SK-N-DZ (cell line): ENCODE measurements at places on chromosomes 12 and 14.

DNA sequence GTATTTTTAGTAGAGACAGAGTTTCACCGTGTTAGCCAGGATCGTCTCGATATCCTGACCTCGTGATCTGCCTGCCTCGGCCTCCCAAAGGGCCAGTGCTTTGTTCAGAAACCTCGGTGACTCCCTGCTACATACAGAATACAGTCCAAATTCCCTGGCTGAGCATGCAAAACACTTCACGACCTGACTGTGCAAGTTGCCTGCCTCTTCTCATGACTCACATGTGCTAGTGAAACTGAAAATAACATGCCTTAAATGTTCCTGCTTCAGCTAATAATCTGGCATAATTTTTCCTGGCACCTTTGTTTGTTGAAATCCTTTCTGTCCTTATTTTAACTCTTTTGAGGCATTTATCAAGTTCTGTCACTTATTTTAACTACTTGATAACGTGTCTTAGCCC lies 8.2 kb downstream of the DMAC2L start:
- no peak for DNase-seq

DNA sequence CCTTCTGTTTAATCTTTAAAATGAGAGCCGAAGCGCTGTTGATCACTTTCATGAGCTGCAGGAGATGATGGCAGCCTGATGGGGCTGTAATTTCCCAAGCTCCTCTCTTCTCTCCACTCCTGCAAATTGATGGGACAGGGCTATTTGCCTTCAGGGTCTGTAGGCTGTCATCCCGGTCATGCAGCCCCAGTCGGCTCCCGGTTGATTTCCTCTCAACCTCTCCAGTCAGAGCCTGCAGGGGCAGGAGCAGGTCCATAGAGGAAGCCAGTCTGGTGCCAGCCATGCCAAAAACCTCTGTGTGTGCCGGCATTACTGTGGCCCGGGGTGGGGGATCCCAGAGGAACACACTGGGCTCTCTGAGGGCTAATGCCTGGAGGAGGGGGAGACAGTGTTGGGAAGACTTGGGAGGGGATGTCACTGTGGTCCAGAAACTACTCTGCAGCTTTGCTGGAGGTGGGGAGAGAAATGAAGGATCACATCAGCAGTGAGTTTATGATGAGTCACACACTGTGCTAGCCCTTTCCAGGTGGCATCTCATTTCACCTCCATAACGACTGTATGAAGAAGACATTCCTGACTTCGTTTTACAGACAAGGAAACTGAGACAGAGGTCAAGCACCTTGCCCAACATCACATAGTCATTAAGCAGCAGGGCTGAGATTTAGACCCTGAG lies 46.5 kb upstream of the PRIMA1 start:
- DNase-seq = no peak

DNA sequence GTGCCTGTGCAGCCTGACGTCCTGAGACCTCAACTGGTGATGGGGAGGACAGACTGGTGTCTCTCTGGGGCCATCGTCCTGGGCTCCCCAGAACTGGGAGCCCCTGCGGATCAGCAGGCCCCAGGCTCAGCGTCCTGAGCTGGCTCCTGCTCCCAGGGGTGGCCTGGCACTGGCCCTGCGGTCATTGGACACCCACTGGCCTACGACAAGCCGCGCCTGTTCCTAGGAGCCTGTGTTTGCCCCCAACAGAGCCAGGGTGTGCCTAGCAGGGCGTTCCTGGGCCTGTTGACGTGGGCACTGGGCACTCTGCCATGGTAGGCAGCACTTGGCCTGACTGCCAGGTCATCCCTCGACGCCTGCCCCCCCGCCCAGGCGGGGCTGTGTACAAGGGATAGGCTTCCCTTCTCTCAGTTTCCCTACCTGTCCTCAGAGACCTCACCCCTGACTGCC lies 8.4 kb downstream of the ADSS1 start:
- no peak for DNase-seq

DNA sequence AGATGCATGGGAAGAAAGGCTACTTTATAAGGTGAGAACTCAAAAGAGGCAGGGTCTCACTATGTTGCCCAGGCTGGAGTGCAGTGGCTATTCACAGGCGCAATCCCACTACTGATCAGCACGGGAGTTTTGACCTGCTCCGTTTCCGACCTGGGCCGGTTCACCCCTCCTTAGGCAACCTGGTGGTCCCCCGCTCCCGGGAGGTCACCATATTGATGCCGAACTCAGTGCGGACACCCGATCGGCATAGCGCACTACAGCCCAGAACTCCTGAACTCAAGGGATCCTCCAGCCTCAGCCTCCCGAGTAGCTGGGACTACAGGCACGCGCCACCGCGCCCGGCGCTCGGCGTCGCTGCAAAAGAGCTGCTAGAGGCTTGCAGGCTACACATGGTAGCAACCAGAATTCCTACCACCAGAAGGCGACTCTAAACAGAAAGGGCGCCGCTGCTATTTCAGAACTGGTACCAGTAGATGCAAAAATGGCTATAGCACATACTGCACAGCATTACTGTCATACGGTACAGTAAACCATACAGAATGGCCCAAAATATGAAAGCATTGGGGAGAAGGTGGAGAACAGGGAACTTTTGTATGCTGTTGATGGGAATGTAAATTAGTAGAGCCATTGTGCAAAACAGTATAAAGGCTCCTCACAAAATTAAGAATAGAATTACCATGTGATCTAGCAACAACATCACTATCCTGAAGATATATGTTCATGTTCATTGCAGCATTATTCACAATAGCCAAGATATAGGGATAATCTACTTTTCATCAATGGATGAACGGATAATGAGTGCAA lies 1.2 kb upstream of the NEMF start:
- DNase-seq = peak; percentile 76

- DNase-seq = no peak
These were observed 29.4 kb downstream of the RPGRIP1 start for GRCh38 chr14:21309238-21309636.

- no peak for DNase-seq
These were observed 379.9 kb downstream of the AEBP2 start for GRCh38 chr12:19819231-19819630.

DNA sequence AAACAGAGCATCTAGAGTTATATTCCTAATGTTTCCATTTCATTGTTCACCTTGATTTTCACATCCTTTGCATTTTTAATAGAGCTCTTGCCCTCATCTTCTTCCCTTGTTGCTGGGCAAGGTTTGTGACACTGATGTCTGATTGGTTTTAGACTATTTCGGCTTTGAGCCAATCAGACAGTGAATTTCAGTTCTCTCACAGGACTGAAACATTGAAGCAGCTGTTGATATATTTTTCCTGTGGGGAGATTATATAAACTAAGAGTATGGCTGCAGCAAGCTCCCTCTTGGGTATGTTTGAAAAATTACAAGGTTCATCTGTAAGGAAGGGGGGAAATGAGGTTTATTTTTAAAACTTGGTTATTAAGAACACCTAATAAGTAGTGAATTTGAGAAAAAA lies 51.2 kb downstream of the ATF7IP start:
- peak; percentile 88 for DNase-seq

DNA sequence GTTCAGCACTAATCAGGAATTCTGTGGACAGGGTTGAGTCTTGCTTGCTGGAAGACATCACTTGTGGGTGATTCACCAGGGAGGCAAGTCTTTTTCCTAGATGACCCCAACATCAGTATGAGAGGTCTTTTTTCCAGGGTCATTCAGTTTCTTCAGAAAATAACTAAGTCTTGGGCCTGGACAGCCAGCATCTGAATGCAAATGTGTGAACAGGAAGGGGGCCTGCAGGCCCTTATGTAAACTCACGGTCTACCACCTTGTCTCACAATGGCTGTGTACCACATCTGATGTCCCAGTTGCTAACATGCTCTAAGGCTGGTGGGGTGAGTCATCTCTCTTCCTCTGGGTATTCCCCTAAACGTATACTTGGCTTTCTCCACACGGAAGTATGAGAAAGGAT lies 79.2 kb downstream of the HECTD4 start:
- DNase-seq = no peak

GRCh38 chr12:127241072-127241817 lies 1025.7 kb upstream of the TMEM132C start:
- DNase-seq = no peak

- DNase-seq = no peak
These were observed 5.1 kb downstream of the LHX5 start for GRCh38 chr12:113466454-113467141.

- no peak for DNase-seq
These were observed 103.0 kb downstream of the VCPKMT start for GRCh38 chr14:50013198-50013918.

DNA sequence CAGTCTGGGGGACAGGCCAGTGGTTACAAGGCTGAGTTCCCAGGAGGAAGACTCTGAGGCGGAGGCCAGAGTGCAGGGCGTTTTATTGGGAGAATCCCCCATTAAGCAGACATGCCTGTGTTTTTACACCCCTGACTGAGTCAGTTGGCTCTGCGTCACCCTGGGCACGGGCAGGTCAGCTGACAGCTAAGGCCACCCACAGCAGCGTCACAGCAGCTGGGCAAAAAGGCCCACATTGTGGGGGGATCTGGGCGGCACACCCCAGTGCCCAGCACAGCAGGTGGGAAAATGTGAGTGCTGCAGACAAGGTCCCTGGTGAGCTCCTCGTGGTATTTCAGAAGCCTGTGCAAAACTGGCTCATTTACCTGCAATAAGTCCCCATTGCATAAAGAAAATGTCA lies 184.7 kb downstream of the AACS start:
- no peak for DNase-seq

DNA sequence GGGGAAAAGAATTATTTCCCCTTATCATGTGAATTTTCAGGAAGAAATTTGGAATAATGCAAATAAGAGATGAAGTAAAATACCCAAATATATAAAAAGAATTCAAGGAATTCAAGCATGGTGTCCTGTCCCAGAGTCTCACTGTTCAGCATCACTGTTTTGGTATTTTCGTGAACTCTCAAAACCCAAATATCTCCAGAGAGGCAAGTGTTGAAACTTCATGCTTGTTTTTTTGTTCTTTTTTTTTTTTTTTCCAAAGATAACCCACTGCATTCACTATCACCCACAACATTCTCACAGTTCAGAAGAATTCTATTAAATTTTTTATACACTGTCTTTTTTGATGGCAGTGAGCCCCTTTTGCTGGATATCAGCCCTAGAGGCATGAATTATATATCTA lies 354.9 kb downstream of the DIO2 start:
- DNase-seq = no peak

GRCh38 chr12:78403681-78404080 lies 460.9 kb upstream of the SYT1 start:
- DNase-seq = peak; percentile 60

GRCh38 chr12:65961190-65962035 lies 137.1 kb downstream of the HMGA2 start:
- no peak for DNase-seq

- peak; percentile 40 for DNase-seq
These were observed 15.8 kb downstream of the WNT5B start for GRCh38 chr12:1644534-1645438.

GRCh38 chr12:116673681-116674111 lies 64.2 kb downstream of the SPRING1 start:
- no peak for DNase-seq

DNA sequence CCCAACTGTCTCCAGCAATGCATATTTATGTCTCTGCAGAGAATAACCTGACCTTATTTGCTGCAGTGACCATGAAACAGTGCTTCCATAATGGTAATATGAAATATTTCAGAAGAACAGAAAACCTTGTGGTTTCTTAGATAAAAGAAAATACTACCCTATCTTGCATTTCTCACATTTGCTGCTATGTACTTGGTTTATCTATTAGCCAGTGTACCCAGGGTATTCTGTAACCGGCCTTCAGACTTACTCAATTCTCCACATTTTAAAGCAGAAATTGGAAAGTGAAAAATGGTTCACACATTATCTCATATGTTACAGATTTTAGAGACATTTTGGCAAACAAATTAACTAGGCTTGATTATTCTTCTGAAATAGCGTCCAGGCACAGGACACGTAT lies 57.9 kb upstream of the CCDC91 start:
- DNase-seq = no peak

DNA sequence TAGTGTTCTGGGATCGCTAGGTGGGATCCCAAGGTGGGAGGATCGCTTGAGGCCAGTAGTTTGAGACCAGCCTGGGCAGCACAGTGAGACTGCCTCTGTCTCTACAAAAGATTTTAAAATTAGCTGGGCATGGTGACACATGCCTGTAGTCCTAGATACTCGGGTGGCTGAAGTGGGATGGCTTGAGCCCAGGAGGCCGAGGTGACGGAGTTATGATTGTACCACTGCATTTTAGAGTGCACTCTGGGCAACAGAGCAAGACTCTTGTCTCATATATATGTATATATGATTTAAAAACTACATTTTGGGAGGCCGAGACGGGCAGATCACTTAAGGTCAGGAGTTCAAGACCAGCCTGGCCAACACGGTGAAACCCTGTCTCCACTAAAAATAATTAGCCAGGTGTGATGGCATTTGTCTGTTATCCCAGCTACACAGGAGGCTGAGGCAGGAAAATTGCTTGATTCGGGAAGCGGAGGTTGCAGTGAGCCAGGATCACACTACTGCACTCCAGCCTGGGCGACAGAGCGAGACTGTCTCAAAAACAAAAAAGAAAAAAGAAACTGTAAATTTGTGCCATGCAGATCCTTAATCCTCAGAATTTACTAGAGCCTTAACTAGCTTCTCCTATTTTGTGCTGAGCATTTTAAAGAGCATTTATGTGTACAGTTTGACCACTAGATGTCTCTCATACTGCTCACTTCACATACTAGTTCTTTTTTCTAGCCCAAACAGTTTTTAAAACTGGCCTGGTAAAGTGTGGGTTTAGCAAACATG lies 114.8 kb downstream of the MON2 start:
- peak; percentile 30 for DNase-seq

DNA sequence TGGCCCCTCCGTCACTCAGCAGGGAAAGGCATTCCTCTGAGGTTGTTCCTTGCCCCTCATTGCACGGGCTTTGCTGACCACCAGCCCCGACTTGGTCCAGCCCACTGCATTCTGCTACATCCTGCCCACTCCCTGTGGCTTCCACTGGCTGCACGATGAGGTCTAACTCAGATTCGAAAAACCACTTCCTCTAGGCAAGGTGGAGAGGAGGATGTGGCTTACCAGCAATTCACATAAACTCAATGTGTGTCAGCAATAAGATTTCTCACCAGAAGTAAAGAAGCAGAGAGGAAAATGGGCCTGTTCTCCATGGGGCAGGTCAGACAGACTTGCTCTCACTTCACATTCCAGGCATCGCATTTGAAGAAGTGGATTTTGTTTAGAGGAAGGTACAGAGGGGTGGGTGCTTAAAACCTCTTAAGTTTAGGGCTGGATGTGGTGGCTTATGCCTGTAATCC lies 14.7 kb downstream of the GPR68 start:
- no peak for DNase-seq

GRCh38 chr12:53980802-53981496 lies 4.0 kb upstream of the HOXC10 start:
- DNase-seq = no peak
